H1 (cell line): ENCODE measurements at places on chromosomes 6 and 20.

GRCh38 chr20:6173481-6173880 lies 50.7 kb upstream of the FERMT1 start:
- H3K36me3 ChIP-seq: no peaks in the 10 kb centered on the region
- no peaks in the 10 kb centered on the region for H3K4me1 ChIP-seq
- DNase-seq: no peak
- no peak overlapping the region for H3K4me3 ChIP-seq
- no peak overlapping the region for H3K27ac ChIP-seq

DNA sequence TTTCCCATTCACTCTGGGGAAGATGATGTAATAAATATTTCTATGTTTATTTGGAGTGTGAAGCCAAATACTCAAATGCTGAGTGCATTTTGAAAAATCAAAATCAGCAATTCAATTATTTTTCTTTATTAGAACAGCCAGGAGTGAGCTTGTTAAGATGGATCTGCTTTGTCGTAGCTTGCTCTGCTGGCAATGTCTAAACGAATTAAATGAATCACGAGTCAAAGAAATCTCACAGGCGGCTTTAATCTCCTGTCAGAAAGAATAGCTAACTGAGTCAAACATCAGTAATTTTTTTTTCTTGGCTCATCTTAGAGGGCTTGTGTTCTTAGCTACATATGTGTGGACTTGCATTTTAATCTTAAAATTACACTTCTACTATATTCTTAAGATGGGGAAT lies 100.2 kb upstream of the HMGN3 start:
- no peak for DNase-seq
- H3K4me1 ChIP-seq: peaks cover 5% of the 10 kb centered on the region; the same call in 1 of the 2 replicates
- no peaks in the 10 kb centered on the region for H3K36me3 ChIP-seq
- H3K4me3 ChIP-seq: no peak overlapping the region

GRCh38 chr20:31817461-31817860 lies 1.7 kb upstream of the MYLK2 start:
- no peaks in the 10 kb centered on the region for H3K36me3 ChIP-seq
- H3K27ac ChIP-seq: no peak overlapping the region
- H3K27me3 ChIP-seq: no peaks in the 10 kb centered on the region
- no peak for DNase-seq
- H3K4me3 ChIP-seq: no peak overlapping the region

- H3K27ac ChIP-seq: no peak overlapping the region
- DNase-seq: no peak
- no peak overlapping the region for H3K4me3 ChIP-seq
- H3K4me1 ChIP-seq: no peaks in the 10 kb centered on the region
- no peaks in the 10 kb centered on the region for H3K27me3 ChIP-seq
- H3K36me3 ChIP-seq: no peaks in the 10 kb centered on the region
Measured at GRCh38 chr20:32248043-32248442, 29.4 kb upstream of the KIF3B start.

- DNase-seq: no peak
- H3K4me1 ChIP-seq: no peaks in the 10 kb centered on the region
- no peaks in the 10 kb centered on the region for H3K27me3 ChIP-seq
Measured at GRCh38 chr20:31927627-31928159, 24.2 kb downstream of the PDRG1 start.

DNA sequence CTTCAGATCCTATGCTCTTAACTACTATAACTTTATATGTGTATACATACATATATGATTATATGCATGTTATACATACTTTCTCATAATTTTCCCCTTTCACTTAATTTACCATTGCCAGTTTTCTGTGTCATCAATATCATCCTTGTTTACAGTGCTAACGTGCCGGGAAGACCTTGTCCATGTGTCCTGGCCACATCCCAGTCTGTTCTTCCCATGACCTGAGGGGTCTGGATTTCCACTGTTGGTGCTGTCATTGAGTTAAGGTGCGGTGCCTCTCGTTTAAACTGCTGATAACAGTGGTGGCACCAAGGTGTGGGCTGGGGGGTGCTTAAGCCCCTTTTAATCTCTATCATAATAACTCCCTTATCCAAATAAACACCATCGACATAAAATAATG lies 8.5 kb upstream of the SDCBP2 start:
- no peaks in the 10 kb centered on the region for H3K36me3 ChIP-seq
- H3K27ac ChIP-seq: no peak overlapping the region
- H3K4me1 ChIP-seq: no peaks in the 10 kb centered on the region; the same call in 1 of the 2 replicates
- no peak for DNase-seq
- H3K27me3 ChIP-seq: no peaks in the 10 kb centered on the region
- H3K4me3 ChIP-seq: no peak overlapping the region
